ENCODE measurements at places on chromosomes 7 and 10.

DNA sequence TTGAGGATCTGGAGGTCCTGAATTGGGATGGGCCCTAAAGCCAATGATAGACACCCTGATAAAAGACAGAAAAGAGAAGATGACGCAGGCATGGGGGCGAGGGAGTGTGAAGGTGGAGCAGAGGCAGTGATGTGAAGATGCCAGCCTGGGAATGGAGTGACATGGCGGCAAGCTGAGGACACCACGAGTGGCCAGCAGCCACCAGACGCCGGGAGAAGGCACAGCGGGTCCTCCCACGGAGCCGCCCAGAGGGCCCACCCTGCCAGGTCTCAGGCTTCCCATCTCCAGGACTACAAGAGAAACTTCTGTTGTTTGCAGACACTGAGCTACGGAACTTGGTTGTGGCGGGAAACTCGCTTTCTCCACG lies 44.9 kb downstream of the DPYSL4 start:
- no peak for DNase-seq

GRCh38 chr10:63430091-63430998 lies 35.4 kb downstream of the JMJD1C start:
- peak; percentile 83 for DNase-seq

GRCh38 chr10:89973326-89973725 lies 271.9 kb downstream of the KIF20B start:
- no peak for DNase-seq

- no peak for DNase-seq
Observed at GRCh38 chr7:93219868-93220267, 6.4 kb downstream of the HEPACAM2 start.

GRCh38 chr10:130491011-130491692 lies 355.0 kb downstream of the GLRX3 start:
- DNase-seq, result no peak

Measured in cardiac fibroblast (primary cell).